ENCODE measurements at places on chromosomes 12 and 14. TPM values are rescaled to one million over a fixed set of nuclear protein-coding genes. Genes with fewer than 3 reads are reported as not detected.

TMEM121 gene
- total RNA-seq: 3.8 TPM

PABPN1 gene
- 137 TPM for total RNA-seq

INTS13 gene
- total RNA-seq: 26.9 TPM

FERMT2 gene
- 43.7 TPM for total RNA-seq

CLECL1 gene
- not detected for total RNA-seq

LMBR1L gene
- total RNA-seq: 16.6 TPM

BDKRB2 gene
- 1.0 TPM for total RNA-seq

VRTN gene
- 0.02 TPM for total RNA-seq
